ENCODE measurements at places on chromosomes 3 and 15.

GRCh38 chr3:9192248-9193025, 57.0 kb downstream of the SRGAP3 start:
- DNase-seq = peak; percentile 67

DNA sequence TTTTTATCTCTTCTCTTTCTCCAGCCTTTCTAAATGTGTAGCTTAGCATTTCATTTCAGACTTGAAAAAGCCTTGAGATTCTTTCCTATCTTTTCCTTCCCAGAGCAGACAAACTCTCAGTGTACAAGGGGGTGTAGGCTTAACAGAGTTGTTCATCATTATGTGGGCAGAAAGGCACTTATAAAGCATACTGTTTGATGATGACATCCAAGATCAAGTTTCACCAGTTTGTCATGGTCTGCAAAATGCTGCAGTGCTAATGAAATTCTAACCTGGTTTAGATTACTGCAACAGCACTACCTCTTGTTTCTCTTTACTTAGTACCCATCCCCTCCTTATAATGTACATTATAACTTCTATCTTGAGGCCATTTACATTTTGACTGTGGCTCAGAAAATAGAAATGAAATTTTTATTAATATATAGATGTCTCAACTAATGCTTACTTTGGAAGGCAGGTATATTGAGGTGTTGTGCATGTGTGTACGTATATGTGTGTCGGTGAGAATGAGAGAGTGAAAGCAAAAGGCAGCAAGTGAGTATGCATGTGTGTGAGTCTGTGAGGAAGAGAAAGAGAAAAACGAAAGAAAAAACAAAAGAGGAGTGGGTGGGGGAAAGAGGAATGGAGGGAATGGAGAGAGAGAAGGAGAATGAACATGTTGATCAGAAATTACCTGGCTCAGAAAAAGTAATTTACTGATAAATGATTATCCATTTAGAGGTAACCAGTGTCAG, 1043.6 kb downstream of the TUSC7 start:
- DNase-seq = no peak

GRCh38 chr3:132180337-132180791, 136.8 kb upstream of the ACP3 start:
- peak; percentile 60 for DNase-seq

- no peak for DNase-seq
Observed at GRCh38 chr15:59251001-59251845, 44.6 kb downstream of the LDHAL6B start.

GRCh38 chr3:85244091-85244490, 285.3 kb downstream of the CADM2 start:
- DNase-seq = no peak

- no peak for DNase-seq
Observed at GRCh38 chr3:11435440-11436165, 163.4 kb downstream of the ATG7 start.

Data from Caki2 (cell line).